Fibroblast of skin of left quadriceps (primary cell): ENCODE measurements at places on chromosomes 12 and 14.

DNA sequence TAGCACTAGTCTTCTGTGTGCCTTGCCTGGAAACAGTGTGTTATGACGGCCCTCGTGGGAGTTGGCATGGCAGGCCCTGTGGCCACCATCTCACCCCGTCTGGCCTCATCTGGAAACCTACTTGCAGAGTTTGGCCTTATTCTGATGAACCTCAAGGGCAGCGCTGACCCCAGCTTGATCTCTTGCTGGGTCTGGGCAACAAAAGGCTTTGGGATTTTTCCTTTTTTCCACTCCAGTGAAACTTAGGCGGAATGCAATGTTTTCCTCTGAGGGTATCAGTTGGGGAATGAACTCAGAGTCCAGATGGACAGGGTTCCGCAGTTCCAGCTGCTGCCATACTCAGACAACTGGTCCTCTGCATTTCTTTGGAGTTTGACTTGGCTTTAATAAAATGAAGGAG lies 15.9 kb downstream of the CACNA1C start:
- DNase-seq = no peak

DNA sequence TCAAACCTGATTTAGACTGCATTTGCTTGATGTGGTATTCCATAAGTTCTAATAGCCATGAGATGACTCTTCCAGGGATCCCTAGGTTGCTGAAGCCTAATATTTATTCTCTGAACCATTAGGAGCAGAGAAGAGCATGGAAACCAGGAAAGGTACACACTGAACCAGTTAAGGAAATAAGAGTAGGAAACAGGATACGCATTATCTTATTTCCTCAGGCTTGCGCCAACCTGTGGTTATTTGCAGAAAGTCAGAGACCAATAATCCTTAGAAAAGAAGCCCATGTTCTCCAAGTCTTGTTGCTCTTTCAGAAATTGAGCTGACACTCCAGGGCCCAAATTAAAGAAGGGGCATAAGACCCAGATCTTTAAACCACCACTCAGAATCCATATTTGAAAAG lies 41.8 kb upstream of the SMUG1 start:
- DNase-seq = no peak

DNA sequence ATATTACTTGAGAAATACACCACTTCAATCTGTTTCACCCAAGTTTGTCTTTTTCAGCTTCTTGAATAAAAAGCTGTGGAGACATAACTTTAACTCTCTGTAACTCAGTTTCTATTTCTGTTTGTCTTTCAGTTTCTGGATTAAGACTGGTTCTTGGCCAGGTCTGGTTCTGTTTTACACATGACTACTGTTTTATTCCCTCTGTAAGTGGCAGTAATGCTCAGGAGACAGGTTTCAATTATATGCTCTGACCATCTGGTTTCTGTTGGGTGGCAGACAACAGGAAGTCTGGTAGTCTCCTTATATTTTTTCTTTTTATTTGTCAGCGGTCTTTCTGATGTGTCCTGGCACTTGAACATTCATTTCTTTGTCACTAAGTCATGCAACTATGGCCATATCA lies 102.9 kb downstream of the RPS29 start:
- DNase-seq = no peak

- DNase-seq = no peak
Measured at GRCh38 chr14:35295845-35296161, 3.6 kb downstream of the PSMA6 start.

- no peak for DNase-seq
Measured at GRCh38 chr12:56321027-56321426, 5.2 kb upstream of the CNPY2 start.

GRCh38 chr14:105888784-105889665 lies 362.6 kb downstream of the TMEM121 start:
- no peak for DNase-seq

GRCh38 chr14:63650256-63650952 lies 8.7 kb upstream of the WDR89 start:
- DNase-seq = no peak

GRCh38 chr12:50102646-50103309 lies 1.0 kb upstream of the GPD1 start:
- DNase-seq = no peak

GRCh38 chr12:75658286-75658685 lies 146.9 kb upstream of the KRR1 start:
- DNase-seq = no peak

DNA sequence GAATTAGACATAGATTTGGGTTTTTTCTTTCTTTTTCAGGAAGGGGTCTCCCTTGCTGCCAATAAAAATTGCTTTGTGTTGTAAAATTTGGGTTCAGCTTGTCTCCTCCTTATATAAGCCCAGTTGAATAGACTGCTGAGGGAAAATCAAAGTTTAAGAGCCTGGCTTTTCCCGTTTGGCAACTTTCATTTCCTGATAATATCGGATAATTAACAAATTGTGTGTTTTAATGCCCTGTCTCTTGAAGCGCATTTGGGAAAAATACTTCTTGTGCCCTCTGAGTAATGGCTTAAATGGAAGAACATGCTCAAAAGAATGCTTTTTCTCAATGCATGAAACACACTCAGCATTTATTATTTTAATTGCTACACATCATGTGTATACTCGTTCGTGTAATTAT lies 198.0 kb upstream of the DCN start:
- no peak for DNase-seq

GRCh38 chr12:30719060-30719459 lies 23.4 kb upstream of the IPO8 start:
- peak; percentile 67 for DNase-seq

- DNase-seq = peak; percentile 49
Measured at GRCh38 chr12:113933201-113933786, 32.8 kb downstream of the RBM19 start.

DNA sequence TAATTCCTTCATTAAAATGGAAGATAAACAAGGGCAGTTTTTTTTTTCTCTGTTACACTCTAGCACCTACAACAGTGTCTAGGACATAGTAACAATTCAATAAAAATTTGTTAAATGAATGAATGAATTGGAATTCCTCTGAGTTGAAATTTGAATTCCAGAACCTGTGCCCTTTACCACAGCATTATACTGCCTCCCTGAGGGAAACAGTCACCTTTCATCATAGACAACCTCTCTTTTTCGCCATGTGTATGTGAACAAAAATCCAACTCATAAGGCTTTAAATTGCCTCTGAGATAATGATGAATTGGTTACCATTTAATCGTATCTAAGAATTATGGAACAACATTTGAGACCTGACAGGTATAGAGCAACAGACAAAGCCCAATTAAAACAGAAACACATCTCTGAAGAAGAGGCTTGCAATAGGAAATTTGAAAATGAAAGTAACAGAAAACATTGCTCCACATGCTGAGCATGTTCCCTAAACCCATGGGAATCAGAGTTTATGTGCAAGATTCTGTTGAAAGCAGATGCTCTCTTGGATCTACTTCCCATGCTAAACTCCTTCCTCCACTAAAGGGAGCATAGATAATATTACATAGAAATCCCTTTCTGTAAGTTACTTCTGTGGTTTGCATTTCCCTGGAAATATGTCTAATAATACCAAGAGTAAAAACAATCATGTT lies 657.8 kb downstream of the GALC start:
- peak; percentile 44 for DNase-seq
